ENCODE measurements at places on chromosomes 7 and 10. TPM values are rescaled to one million over a fixed set of nuclear protein-coding genes. Genes with fewer than 3 reads are reported as not detected.

FGFBP3 gene
- 115 TPM for total RNA-seq

RARRES2 gene
- total RNA-seq = 254 TPM

ZCWPW1 gene
- total RNA-seq = 1.4 TPM

SPDYE5 gene
- total RNA-seq = not detected

IQUB gene
- 0.96 TPM for total RNA-seq

EXOSC1 gene
- total RNA-seq = 52.1 TPM

DNA sequence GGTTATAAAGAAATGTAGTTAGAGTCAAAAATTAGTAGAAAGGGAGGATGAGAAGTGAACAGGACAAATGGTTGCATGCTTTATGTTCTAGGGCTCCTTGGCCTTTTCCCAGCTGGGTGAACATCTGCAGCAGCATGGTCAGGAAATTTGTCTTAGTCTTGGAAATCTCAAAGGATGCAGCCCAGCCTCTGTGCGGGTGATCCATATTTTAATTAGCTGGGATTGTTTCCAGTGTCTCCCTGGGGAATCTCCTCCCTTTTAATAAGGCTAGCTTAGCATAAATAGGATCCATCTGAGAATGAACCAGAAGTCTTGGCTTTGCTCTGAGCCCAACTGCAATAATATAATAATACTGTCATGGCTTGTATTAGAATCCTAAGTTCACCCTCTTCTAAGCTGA, 198.3 kb downstream of the PRKG1 start:
- DNase-seq = no peak

- no peak for DNase-seq
Measured at GRCh38 chr7:13072014-13072413, 384.6 kb downstream of the ARL4A start.

GRCh38 chr7:138565451-138566114, 105.5 kb downstream of the TRIM24 start:
- no peak for DNase-seq
